ENCODE measurements at places on chromosomes 7 and 10. TPM values are rescaled to one million over a fixed set of nuclear protein-coding genes. Genes with fewer than 3 reads are reported as not detected.

UBTD1 gene
- 41.6 TPM for total RNA-seq

GSTO2 gene
- 0.22 TPM for total RNA-seq

NEUROG3 gene
- total RNA-seq, result not detected

TMEM273 gene
- not detected for total RNA-seq

CRHR2 gene
- total RNA-seq, result not detected

Data from placental pericyte (primary cell).